Hindlimb muscle (tissue), 1 donor: ENCODE measurements at places on chromosomes 13 and 19.

GRCh38 chr19:51887522-51888498 lies at the start of gene ZNF577:
Gene ZNF577 (minus strand): TSS chr19:51887951. CDS start chr19:51880382, 7,569 bp downstream.
- peak; percentile 93 for DNase-seq

GRCh38 chr13:22812793-22813192 lies 368.0 kb upstream of the SGCG start:
- DNase-seq, result no peak

GRCh38 chr19:19204181-19204580 lies 967 bp upstream of the NR2C2AP start:
- DNase-seq, result no peak

- DNase-seq, result peak; percentile 53
These were observed 244.4 kb upstream of the MAB21L1 start for GRCh38 chr13:35720690-35721554.

- no peak for DNase-seq
These were observed 12.7 kb downstream of the LYL1 start for GRCh38 chr19:13089857-13090507.

GRCh38 chr19:33449799-33450198 lies 71.8 kb downstream of the PEPD start:
- DNase-seq, result no peak

DNA sequence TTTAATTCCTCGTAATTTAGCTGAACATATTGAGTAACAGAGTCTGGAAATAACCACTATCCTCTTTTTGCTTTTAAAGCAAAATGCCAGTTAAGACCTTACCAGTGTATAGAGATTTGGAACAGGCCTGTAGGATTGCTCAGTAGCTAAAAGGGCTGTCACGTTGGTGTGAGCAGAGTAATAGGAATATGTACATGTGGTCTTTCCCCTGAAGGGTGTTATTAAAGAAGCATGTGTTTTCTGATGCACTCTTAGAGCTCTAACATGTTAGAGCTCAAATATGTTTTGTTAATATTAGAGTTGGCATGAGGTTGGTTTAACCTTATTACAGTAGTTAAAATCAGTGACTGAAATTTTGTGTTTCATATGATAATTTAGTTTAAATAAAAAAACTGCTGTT lies 172.9 kb downstream of the PDS5B start:
- DNase-seq, result no peak

DNA sequence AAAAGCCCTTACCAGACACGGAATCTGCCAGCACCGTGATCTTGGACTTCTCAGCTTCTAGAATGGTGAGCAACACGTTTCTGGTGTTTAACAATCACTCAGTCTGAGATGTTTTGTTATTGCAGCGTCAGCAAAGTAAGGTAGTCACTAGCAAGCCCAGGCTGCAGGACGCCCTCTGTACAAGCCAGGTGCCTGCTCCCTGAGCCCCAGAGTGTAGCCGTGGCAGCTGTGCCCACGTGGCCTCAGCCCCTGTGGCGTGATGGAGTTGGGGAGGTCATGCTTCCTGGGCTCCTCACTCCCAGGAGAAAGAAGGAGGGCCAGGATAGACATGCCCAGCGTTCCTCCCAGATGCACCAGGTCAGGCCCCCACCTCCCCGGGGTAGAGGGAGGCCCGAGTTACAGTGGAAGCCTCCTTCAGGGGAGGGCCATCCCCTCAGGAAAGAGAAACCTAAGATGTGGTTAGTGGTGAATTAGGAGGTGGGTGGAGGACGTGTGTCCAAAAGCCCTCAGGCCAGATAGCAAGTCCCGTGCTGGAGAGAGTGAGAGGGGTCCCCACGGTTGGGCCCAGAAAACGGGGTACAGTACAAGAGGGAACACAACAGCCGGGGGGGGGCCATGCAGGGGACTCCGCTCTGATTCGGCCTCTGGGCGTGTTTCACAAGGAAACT lies 169.6 kb upstream of the SOX1 start:
- DNase-seq, result no peak

GRCh38 chr13:31276421-31276820 lies 76.6 kb downstream of the B3GLCT start:
- no peak for DNase-seq

DNA sequence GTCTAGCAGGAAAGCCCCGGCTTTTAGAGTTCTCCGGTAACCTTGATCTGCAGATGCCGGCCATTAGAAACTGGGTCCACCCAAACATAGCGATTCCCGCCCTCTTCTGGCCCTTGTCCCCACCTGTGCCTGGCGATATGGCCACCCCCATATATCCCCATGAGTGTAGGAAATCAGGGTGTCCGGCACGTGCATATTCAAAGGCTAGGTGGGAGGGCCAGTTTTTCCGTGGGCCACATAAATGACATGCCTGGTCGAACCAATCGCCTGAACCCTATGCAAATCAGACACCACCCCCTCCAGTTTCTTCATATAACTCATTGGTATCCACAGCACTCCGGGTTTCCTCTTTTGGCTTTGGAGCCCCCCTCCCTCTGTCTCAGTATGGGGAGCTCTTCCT lies 37.4 kb downstream of the ERICH4 start:
- DNase-seq, result no peak

DNA sequence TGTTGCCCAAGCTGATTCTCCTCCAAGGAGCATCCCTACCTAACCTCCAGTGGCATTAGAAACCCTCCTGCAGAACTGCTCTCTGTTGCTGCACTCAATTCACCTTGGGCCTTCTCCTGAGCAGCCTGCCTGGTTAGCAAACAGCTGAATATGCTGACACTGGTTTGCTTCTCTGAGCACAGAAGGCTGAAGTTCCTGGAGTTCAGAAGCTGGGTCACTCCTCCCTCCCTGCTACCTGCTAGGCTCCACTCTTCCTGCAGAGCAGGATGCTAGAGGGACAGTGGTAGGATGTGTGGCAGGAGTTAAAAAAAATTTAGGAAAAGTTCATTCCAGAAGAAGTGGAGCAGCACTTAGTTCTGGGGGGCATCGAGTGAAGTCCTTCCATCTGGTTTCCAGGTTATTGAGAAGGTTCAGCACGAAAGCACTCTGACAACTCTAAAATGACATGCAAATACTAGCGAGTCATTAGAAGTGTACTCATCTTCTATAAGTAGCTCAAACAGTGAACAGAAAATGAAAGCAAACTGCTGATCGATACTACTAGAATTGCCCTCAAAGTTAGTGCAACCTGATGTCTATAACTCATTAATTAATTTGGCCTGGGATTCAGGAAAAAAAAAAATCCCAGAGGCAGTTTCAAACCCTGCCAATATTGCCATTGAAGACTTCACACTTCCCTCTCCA lies 293.7 kb downstream of the POU4F1 start:
- no peak for DNase-seq

DNA sequence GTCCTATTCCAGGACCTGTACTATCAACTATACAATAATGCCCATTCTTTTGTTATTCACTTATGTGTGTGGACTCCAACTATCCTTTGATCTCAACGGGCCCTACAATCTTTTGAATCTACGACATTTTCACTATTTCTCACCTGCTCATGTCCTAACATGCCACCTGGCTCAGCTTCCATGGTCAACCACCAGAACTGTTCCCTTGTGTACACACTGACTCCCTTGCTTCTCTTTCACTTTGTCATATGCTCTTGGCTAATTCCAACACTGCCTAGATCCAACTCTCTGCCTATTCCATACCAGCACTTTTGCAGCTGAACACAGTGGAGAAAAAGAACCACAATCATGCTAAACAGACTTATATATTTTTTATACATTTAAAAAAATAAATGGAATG lies 53.1 kb downstream of the MICU2 start:
- no peak for DNase-seq

- DNase-seq, result no peak
These were observed 2.3 kb downstream of the FUT2 start for GRCh38 chr19:48698046-48698445.
